Vagina (tissue), 2 donors: ENCODE measurements at places on chromosomes 3 and 15. TPM values are rescaled to one million over a fixed set of nuclear protein-coding genes. Genes with fewer than 3 reads are reported as not detected.

Gene ROPN1
- not detected for total RNA-seq

Gene ARHGAP11A
- total RNA-seq, result 7.4 TPM

Gene PYDC2
- total RNA-seq, result not detected

Gene MYL3
- not detected for total RNA-seq

Gene NPAP1
- total RNA-seq, result not detected

Gene MFN1
- 33.1 TPM for total RNA-seq

Gene BSN
- 0.74 TPM for total RNA-seq

Gene SEC22A
- 17.7 TPM for total RNA-seq

Gene PATL2
- total RNA-seq, result not detected

Gene CAMK2N2
- total RNA-seq, result not detected

Gene USF3
- 19.2 TPM for total RNA-seq

Gene PRC1
- total RNA-seq, result 29.7 TPM

Gene GOLGA6D
- not detected for total RNA-seq

GRCh38 chr3:47133641-47134040 lies 30.3 kb downstream of the SETD2 start:
- H3K27me3 ChIP-seq, result no peaks in the 10 kb centered on the region
- no peaks in the 10 kb centered on the region for H3K36me3 ChIP-seq
- no peak for DNase-seq
- H3K4me3 ChIP-seq, result no peak overlapping the region

- DNase-seq, result no peak
- no peaks in the 10 kb centered on the region for H3K27me3 ChIP-seq
- H3K4me3 ChIP-seq, result no peak overlapping the region
- H3K27ac ChIP-seq, result no peak overlapping the region
- H3K36me3 ChIP-seq, result no peaks in the 10 kb centered on the region
- peaks cover 10% of the 10 kb centered on the region for H3K4me1 ChIP-seq
These were observed 38.6 kb upstream of the HES1 start for GRCh38 chr3:194097141-194097882.

GRCh38 chr3:57740027-57740426 lies 16.1 kb upstream of the SLMAP start:
- H3K4me1 ChIP-seq, result no peaks in the 10 kb centered on the region
- DNase-seq, result no peak
- H3K36me3 ChIP-seq, result no peaks in the 10 kb centered on the region
- no peak overlapping the region for H3K27ac ChIP-seq

GRCh38 chr15:79994615-79995014 lies 23.6 kb upstream of the BCL2A1 start:
- no peaks in the 10 kb centered on the region for H3K27me3 ChIP-seq
- DNase-seq, result no peak
- H3K27ac ChIP-seq, result no peak overlapping the region
- no peaks in the 10 kb centered on the region for H3K36me3 ChIP-seq
- no peaks in the 10 kb centered on the region for H3K4me1 ChIP-seq

DNA sequence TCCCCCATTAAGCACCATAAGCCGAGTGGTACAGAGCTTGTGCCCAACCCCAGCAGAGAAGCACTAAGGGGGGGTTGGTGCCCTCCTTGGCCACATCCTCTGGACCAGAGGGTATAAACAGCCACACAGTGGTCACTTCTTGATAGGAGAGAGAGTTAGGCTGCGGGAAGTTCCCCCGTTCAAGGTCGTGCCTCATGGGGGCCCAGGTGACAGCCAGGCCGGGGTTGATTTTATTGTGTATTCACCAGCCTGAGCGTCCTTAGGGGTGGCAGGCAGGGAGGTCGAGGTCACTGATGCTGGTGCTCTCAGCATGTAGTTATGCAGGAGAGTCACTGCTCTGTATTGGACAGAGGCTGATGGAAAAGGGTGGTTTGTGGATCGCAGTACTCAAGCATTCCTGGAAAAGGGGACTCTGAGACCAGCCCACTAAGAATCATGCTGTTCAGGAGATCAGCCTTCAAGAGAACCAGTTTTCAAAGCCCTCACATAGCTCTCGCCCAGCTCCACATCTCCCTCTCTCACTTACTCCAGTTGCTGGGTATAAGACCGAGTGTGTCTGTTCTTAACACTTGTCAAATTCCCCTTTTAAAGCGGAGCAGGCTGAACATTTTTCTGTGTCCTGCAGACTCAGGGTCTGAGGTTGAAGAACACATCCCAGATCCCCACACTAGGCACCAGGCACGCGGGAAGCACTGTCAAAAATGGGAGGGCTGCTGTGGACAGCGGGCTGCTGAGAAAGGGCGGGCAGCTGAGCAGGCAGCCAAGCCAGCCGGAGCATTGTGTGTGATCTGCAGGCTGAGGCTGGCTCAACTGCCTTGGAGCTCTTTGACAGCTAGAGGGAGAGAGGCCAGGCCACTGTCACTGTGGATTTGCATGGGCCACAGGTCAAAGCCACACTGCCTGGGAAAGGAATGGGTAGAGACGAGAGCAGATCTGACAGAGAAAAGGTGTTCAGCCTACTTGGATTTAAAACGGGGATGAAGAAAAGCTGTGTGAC lies 279.3 kb upstream of the LRRFIP2 start:
- peaks cover 60% of the 10 kb centered on the region for H3K4me1 ChIP-seq
- peak overlapping the region; percentile 84 for H3K27ac ChIP-seq
- no peaks in the 10 kb centered on the region for H3K27me3 ChIP-seq

DNA sequence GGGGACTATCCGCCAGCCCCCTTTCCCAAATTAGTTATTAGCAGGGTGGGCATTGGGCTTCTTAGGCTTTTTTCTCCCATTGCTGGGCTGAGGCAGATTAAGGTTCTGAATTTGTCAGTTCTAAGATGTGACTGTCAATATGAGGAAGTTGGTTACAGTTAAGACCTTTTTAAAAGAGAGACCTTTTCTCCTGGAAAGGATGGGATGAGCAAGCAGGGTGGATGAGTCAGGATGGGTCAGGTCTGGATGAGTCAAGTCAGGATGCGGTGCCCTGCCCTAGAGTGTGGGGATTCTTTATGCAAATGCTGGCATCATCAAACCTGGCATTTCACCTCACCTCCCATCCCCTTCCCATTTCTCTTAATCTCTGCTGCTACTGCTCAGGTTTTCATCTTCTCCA lies 1.9 kb downstream of the AEN start:
- no peaks in the 10 kb centered on the region for H3K27me3 ChIP-seq
- DNase-seq, result no peak
- H3K4me3 ChIP-seq, result no peak overlapping the region
- peak overlapping the region; percentile 82 for H3K27ac ChIP-seq
- peaks cover 60% of the 10 kb centered on the region for H3K4me1 ChIP-seq

GRCh38 chr15:39269352-39269751 lies 311.5 kb upstream of the THBS1 start:
- H3K27me3 ChIP-seq, result no peaks in the 10 kb centered on the region
- H3K36me3 ChIP-seq, result no peaks in the 10 kb centered on the region
- no peak for DNase-seq
- no peak overlapping the region for H3K4me3 ChIP-seq
- H3K4me1 ChIP-seq, result no peaks in the 10 kb centered on the region
- no peak overlapping the region for H3K27ac ChIP-seq

GRCh38 chr3:120678331-120678947 lies 3.6 kb downstream of the HGD start:
- H3K27ac ChIP-seq, result peak overlapping the region; percentile 21
- no peak overlapping the region for H3K4me3 ChIP-seq
- H3K4me1 ChIP-seq, result peaks cover 16% of the 10 kb centered on the region
- no peak for DNase-seq
- H3K36me3 ChIP-seq, result no peaks in the 10 kb centered on the region
- H3K27me3 ChIP-seq, result no peaks in the 10 kb centered on the region

- H3K4me3 ChIP-seq, result no peak overlapping the region
- no peak overlapping the region for H3K27ac ChIP-seq
- no peaks in the 10 kb centered on the region for H3K27me3 ChIP-seq
- no peak for DNase-seq
- H3K4me1 ChIP-seq, result no peaks in the 10 kb centered on the region
These were observed 158.3 kb downstream of the TMEM108 start for GRCh38 chr3:133196527-133196926.

DNA sequence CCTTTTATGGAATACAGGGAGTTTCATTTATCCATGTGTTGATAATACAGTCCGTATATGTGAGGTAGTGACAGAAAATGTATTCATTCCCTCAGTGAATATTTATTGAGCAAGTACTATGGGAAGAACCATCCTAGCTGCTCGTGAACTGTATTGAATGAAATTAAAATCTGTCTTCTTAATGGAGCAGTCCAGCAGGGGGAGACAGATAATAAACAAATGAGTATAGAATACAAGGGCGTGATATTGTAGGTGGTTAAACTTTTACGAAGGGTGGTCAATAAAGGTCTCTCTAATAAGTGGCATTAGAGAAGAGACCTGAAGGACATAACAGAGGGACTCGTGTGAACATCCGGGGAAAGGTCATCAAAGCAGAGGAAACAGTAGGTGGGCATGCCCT lies 62.7 kb upstream of the OSTN start:
- no peak overlapping the region for H3K27ac ChIP-seq
- DNase-seq, result no peak
- H3K36me3 ChIP-seq, result no peaks in the 10 kb centered on the region
- H3K4me3 ChIP-seq, result no peak overlapping the region
- no peaks in the 10 kb centered on the region for H3K4me1 ChIP-seq
- no peaks in the 10 kb centered on the region for H3K27me3 ChIP-seq

DNA sequence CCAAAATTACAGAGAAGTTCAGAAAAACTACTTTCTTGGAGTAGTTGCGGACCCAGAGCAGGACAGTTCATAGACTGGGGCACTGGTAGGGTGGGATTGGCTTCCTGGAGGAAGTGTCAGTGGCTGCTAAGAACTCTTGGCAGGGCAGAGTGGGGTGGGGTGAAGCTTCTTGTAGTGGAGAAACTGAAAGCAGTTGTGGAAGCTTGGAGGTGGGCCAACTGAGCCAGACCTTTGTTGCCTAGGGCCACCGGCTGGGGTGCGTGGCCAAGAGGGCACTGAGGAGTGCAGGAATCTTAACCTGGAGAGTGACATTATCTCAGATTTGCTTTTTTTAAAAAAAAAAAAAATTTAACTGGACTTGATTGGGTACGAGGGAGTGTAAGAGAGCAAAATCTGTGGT lies 3.1 kb downstream of the KAT2B start:
- H3K27me3 ChIP-seq, result no peaks in the 10 kb centered on the region
- peak overlapping the region; percentile 2 for H3K4me3 ChIP-seq
- peaks cover 72% of the 10 kb centered on the region for H3K4me1 ChIP-seq
- no peak for DNase-seq

DNA sequence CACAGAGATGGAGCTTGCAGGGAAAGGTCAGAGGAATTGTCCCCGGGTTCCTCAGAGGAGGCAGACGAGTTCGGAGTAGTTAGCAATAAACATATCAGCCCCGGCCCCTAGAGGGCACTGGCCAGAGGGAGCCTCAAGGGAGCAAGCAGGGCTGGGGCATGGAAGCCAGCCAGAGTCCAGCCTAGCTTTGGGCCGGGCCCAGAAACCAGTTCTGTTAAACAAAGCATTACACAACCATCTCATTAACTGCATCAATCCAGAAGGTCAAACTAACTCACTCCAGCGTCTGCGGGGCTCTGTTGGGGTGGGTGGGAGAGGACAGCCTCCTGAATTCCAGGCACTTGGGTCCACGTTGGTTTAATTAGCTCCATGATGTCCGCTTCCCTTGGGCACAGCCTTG lies 41.0 kb upstream of the IREB2 start:
- H3K27me3 ChIP-seq, result no peaks in the 10 kb centered on the region
- H3K27ac ChIP-seq, result no peak overlapping the region
- DNase-seq, result no peak
- no peak overlapping the region for H3K4me3 ChIP-seq
- H3K4me1 ChIP-seq, result peaks cover 14% of the 10 kb centered on the region

- H3K4me3 ChIP-seq, result no peak overlapping the region
- no peak overlapping the region for H3K27ac ChIP-seq
- no peaks in the 10 kb centered on the region for H3K27me3 ChIP-seq
- DNase-seq, result no peak
- H3K36me3 ChIP-seq, result no peaks in the 10 kb centered on the region
These were observed 53.6 kb downstream of the RHCG start for GRCh38 chr15:89442671-89443307.

DNA sequence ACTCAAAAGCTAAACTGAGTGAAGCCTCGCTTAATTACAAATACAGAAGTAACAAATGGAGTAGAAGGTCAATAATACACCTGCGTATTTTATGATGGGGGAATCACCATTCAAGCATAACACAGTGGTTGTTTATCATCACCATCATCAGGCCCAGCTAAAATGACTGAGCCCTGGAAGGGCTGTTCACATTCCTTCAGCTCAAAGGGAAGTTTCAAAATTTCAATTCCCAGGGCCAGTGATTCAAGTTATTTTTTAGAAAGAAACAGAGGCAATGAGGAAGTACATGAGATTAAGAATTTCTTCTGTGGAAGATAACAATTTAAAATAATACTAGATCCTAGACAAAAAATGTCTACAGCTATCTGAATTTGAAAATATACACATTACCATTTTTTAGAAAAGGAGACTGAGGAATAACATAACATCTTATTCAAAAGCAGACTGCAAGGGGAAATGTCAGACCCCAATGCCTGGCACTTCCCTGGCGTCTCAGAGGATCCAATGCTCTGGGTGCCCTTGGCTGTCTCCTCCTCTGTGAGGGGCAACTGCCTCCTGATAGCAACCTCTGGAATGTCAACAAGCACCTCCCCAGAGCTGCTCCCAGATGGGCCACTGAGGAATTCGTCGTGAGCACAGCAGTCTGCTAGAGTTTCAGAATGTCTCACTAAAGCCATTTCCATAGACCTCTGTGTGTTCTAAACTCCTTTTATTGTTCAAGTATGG lies 22.8 kb downstream of the EHD4 start:
- H3K27me3 ChIP-seq, result no peaks in the 10 kb centered on the region
- no peak overlapping the region for H3K4me3 ChIP-seq
- DNase-seq, result peak; percentile 72
- peak overlapping the region; percentile 49 for H3K27ac ChIP-seq
- H3K36me3 ChIP-seq, result no peaks in the 10 kb centered on the region
- H3K4me1 ChIP-seq, result peaks cover 27% of the 10 kb centered on the region

DNA sequence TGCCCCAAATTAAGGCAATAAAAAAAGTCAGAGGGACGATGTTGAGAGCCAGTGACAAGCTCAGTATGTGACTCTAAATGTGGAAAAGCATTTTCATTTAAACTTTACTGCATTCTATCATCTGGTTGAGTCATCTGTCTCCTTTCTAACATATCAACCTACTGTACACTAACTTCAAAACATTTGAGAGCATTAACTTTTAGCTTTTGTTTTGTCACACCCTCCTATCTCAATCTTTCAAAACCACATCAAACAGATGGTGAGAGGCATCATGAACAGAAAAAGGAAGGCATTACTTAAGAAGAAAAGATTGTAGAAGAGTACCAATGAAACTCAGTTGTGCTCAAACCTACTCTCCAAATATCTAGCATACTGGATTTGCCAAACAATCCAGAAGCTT lies 4.8 kb downstream of the LRRC58 start:
- H3K4me3 ChIP-seq, result no peak overlapping the region
- H3K4me1 ChIP-seq, result peaks cover 31% of the 10 kb centered on the region
- DNase-seq, result no peak
- H3K27ac ChIP-seq, result no peak overlapping the region
- no peaks in the 10 kb centered on the region for H3K27me3 ChIP-seq
